ENCODE measurements at places on chromosomes 4 and X.

GRCh38 chrX:68084765-68085164 lies 348.5 kb downstream of the OPHN1 start:
- no peak for DNase-seq

- DNase-seq = no peak
These were observed 2.4 kb upstream of the MBTPS2 start for GRCh38 chrX:21837056-21837455.

DNA sequence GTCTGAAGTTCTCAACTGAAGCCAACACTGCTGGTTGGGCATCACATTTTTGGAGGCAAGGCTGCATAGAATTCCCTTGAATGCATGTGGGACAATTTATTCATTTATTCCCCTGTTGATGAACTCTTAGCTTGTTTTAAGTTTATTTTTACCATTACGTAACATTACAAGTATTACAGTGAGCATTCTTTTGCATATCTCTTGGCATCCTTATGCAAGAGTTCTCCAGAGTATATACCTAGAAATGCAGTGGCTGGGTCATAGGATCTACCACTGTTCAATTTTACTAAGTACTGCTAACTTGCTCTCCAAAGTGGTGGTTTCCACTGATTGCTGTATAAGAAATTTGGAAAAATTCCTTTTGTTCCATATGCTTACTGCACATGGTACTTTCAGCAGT lies 66.5 kb downstream of the UCHL1 start:
- DNase-seq = no peak

DNA sequence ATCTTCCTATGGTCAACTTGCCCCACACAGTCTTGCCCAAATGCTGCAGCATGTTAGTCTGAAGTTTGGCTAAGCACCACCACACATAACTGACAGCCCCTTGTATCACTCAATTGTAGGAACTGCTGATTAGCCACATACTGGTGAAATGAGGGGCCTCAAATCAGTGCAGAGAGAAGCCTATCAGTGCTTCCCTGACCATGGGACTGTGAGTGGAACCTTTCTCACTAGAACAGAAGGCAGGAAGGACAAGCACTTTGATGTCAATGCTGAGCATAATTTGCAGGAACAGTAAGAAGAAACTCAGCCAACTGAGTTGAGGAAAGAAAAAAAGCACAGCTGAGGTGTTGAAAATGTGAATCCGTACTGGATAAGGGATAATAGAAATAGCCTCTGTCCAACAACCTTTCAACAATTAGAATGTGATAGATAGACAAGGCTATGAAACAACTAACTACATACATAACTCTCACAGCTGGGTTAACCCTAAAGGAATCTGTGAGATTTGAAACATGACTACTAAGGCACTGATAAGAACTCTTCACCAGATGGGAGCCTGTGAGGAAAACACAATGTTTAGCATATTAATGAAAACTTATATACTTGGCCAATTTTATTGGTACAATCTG lies 136.6 kb upstream of the SH3RF1 start:
- no peak for DNase-seq

- no peak for DNase-seq
These were observed 96.8 kb upstream of the NLGN4X start for GRCh38 chrX:6325437-6325836.

- DNase-seq = no peak
These were observed 50.2 kb downstream of the MGST2 start for GRCh38 chr4:139715746-139716391.

DNA sequence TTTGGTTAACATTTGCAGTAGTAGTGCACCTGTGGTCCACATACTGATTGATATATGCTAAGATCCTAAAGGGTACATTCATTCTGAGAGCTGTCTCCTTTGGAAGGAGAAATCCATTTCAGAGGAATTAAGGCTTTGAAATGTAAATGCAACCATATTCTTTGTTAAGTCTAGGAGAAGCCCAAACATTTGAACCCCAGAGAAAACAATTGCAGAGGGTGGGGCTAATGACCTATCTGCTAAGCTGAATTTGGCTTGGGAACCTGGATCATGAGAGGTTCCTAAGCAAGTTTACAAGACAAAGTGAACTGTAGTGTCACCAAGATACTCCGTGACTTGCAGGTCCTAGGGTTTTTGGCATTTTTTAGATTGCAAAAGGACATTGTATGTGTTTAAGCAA lies 41.2 kb downstream of the LAS1L start:
- DNase-seq = no peak

- DNase-seq = no peak
These were observed 88.1 kb downstream of the NBDY start for GRCh38 chrX:56817179-56817578.

- DNase-seq = no peak
These were observed 141.9 kb downstream of the SLIT2 start for GRCh38 chr4:20393486-20394100.

GRCh38 chr4:4405358-4405962 lies 18.6 kb downstream of the NSG1 start:
- DNase-seq = no peak

DNA sequence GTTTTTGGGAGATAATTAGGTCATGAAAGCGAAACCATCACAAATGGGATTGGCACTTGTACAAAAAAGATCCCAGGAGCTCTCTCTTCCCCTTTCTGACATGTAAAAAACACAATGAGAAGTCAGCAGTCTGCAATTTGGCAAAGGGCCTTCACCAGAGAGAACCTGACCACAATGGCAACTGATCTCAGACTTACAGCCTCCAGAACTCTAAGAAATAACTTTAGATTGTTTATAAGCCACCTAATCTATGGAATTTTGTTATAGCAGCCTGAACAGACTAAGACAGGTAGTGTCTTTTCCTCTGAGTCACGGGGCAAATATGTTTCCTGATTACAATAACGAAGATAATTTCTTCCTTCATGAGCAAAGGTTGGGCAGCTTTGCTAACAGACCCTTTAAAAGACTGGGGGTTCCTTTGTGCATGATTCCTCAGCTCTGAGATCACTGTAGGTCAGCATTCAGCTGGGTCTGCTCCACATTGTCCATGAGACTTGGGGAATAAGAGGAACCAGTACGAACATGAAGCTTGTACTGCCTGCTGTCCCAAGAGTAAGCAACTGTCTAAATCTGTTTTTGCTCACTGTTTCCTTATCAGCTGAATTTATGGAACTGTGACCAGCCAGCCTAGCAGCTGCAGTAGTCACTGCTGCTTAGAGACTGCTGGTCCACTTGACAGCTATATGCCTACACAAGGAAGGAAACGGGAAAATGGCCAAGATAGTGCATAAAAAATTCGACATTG lies 191.6 kb downstream of the ANAPC10 start:
- no peak for DNase-seq

GRCh38 chrX:30814978-30815377 lies 74.1 kb downstream of the TAB3 start:
- DNase-seq = no peak

- peak; percentile 40 for DNase-seq
These were observed 106.9 kb upstream of the ACSL4 start for GRCh38 chrX:109839694-109840567.

DNA sequence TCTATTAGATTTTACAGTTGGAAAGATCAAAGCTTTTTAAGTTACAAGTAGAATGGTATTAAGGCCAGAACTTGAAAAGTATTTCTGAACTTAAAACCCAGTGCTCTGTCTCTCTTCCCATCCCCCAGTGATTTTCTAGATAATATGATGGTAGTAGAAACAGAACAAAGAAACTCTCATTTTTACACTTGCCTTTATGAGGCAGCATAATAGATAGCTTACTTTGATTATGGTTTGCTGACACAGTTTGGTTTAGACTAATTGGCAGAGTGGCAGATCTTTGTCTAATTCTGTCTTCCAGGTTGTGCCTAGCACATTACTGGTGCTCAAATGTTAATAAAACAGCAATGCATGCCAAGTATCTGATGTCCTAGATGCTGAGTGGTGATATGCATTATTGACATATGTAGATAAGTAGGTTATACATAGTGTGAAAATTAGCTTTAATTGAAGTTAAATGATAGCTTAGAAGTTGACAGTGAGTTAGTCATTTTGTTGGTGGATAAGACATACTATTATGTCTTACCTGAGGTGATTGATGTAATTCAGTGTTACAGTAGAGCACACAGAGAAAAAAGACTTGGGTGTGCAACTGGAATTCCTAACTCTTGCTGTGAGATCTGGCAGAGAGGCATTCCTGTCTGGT lies 4.3 kb upstream of the RAPGEF2 start:
- DNase-seq = no peak

DNA sequence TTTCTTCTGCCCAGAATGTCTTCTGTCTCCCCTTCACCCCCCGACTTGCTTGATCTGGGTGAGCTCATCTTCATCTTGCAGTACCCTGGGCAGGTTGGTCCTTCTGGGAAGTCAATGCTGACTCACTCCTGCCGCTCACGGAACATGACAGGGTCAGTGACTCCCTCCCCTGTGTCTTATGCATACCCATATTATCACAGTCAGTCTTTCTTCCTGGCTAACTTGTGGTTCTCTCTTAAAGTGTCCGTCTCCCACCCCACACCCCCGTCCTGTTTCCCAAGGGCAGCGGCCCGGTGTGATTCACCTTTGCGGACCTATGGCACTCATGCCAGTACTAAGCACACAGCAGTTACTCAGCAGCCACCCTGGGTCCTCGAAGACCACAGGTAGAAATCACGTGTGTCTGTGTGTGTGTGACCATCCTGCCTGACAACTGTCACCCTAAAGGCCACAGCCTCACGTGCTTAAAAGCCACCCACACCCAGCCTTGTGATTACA lies 17.7 kb downstream of the IQSEC2 start:
- no peak for DNase-seq

DNA sequence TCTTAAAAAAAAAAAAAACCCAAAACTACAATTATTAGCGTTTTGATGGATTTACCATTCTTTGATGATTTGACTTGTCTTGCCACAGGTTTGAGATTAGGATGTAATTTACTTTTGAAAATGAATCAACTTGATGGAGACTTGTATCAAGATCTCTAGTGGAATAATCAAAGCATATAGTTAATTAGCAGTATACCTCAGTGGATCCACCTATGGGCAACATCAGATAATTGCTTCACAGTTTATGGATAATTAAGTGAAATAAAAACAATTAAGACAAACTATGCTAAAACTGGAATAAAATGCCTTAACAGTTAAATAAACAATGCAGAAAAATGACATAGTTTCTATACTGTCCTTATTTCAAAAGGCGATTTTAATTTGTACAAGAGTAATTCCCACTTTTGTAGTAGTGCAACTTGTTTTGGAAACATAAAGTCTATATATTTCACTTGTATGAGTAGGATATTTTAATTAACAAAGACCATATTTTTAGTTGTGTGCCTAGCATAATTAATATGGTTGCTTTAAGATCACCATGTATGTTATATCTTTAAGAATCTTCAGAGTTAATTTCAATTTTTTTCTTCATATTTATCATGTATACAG lies 4.2 kb downstream of the CPEB2 start:
- no peak for DNase-seq

DNA sequence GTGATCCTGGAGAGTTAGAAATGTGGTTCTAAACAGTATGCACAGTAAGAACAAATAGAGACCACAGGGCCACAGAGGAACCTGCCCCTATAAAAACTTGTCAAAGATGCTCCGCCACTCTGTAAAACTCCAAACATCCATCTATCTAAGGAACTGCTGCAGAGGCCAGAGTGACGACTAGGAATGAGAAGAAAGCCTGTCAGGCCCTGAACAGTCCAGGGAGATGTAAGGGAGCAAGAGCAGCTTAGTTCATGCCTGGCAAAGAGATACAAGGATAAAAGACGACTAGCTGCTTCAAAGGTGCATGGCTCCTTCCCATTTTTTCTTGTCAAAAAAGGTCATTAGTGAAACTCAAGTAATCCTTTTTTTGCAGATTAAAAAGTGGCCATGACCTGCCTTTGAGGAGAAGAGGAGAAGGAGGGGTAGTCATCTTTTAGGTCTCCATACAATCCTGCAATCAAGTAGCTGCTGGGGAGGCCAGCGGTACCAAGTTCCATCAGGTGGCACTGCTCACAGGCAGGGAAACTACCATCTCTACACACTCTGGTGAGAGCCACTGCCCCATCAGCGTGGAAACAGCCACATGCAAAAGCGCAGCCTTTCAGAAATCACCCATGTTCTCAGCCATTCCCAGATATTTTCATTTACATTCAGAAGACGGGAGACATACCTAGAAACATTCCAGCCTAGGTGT lies 162.1 kb downstream of the TSPAN5 start:
- no peak for DNase-seq

GRCh38 chr4:174402470-174403176 lies 118.9 kb downstream of the CEP44 start:
- no peak for DNase-seq

DNA sequence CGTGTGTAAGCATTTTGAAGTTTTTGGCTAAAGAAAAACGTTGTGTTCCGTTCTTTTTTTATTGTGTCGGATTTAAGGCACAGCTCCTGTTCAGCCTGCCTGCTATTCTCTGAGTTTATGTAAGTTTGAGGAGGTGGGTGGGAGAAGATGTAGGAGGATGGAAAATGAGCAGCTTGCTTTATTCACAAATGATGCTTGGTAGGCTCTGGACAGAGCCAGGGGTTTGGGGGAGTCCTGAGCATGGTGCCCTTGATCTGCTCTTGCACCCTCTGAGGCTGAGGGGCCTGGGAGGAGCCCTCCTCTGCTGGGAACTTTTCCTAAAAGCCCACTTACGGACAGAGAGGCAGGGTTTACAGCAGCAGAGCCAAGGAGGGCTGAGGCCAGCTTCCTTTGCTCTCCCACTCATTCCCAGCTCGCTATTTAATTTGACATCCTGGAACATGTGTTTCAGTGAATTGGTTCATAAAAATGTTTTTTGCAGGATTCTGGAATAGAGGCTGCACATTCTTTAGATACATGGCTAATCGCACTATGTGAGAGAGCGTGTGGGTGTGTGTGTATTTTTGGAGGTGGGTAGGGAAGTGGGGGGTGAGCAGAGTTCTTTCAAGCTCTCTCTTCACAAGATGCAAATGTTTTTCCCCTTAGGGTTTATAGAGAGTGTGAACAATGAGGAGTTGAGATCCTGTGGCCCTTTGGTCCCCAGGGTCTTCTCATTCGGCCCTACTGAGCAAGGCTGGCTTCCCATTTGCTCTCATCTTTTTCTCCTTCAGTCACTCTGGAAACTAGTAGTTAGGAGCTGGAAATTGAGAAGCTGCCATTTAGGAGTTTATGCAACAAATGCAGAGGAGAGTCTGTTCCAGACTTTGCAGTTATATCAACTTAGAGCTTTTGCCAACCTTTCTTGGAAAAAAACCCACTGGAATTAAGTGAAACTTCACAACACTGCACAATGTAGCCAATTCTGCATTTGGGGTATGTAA lies 32.1 kb downstream of the TMEM131L start:
- DNase-seq = peak; percentile 52

DNA sequence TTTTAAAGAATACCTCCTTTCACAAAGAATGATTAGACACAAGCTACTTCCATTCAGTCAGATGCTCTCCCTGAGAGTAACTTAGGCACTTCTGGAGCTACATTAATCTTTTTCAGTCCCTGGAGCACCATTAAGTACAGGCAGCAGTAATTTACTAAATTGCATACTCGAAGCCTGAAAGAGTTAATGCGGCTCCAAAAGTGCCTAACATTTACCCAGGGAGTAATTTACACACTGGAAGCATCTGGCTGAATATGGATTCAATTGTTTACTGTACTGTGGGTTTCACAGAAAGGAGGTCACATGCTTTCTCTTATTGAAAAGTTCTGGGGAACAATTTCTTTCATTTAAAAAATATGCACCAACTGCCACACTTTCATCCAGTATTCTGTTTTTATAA lies 260.8 kb upstream of the TENM3 start:
- DNase-seq = no peak
